ENCODE measurements at places on chromosomes 6 and 20.

- DNase-seq, result no peak
Measured at GRCh38 chr6:142686507-142686887, 258.5 kb downstream of the HIVEP2 start.

- DNase-seq, result no peak
Measured at GRCh38 chr6:36306375-36306774, 30.3 kb downstream of the BNIP5 start.

DNA sequence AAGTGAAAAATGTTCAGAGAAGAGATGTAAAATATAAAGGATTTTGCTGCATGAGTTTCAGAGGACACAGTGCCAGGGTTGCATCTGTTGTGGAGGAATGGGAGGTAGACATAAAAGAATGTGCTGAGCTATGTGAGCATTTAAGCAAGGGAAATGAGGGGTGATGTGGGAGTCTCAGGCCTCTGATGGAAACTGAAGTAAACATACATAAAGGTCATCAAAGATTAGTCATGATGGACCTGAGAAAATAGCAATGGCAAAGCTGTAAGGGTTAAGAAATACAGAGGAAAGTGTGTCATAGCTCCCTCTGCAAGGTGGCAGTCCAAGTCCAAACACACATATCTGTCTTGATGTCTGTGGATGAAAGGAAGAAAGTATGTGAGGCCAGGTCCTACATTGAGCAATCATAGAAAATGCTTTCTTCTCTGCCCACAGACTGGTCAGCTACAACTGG is 306.6 kb upstream of the ECI2 start:
- DNase-seq, result no peak

- DNase-seq, result no peak
Measured at GRCh38 chr20:58790454-58790853, 60.2 kb downstream of the GNAS-AS1 start.

DNA sequence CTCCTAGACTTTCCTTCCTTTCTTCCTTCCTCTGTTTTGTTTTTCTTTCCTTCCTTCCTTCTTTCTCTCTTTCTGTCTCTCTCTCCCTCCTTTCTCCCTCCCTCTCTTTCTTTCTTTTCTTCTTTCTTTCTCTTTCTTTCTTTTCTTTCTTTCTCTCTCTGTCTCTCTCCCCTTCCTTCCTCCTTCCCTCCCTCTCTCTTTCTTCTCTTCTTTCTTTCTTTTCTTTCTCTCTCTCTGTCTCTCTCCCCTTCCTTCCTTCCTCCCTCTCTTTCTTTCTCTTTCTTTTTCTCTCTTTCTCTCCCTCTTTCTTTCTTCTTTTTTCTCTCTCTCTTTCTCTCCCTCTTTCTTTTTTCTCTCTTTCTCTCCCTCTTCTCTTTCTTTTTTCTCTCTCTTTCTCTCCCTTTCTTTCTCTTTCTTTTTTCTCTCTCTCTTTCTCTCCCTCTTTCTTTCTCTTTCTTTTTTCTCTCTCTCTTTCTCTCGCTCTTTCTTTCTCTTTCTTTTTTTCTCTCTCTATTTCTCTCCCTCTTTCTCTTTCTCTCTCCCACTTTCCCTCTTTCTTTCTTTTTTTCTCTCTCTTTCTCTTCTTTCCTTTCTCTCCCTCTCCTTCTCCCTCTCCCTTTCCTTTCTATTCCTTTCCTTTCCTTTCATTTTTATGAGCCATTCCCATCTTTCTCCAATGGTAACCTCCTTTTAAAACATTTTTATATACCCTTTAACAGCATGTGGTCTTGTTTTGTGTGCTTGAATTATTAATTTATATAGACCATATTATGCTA is 2.3 kb downstream of the TINAG start:
- DNase-seq, result no peak

- DNase-seq, result no peak
Measured at GRCh38 chr20:36447101-36447500, 94.2 kb upstream of the MYL9 start.

DNA sequence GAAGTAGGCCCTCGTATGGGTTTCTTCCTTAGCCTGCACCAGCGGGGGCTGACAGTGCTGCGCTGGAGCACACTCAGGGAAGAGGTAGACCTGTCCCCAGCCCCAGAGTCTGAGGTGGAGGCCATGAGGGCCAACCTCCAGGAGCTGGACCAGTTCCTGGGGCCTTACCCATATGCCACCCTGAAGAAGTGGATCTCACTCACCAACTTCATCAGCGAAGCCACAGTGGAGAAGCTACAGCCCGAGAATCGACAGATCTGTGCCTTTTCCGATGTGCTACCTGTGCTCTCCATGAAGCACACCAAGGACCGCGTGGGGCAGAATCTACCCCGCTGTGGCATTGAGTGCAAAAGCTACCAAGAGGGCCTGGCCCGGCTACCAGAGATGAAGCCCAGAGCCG is 3.8 kb downstream of the AAR2 start:
- DNase-seq, result no peak

- DNase-seq, result no peak
Measured at GRCh38 chr20:40442181-40442963, 246.7 kb downstream of the MAFB start.

DNA sequence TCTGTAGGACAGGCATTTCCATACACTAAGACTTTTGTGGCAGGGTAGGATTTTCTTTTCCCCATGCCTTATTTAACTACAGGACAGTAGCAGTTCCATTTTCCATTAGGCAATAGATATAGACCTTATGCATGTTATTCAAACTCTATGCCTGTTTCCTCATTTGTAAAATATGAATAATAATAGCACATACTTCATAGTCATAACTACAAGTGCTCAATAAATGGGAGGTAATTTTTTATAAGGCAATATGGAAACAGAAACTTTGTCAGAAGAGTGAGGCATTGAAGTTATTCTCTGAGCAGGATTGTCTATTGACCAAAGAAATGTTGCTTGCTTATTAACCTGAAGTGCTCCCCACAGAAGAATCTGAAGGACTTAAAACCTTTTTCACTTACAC is 41.9 kb upstream of the TNFRSF21 start:
- DNase-seq, result no peak

- DNase-seq, result no peak
Measured at GRCh38 chr20:31497838-31498540, 16.3 kb upstream of the HM13 start.

GRCh38 chr20:15807271-15807670 is 766.0 kb downstream of the KIF16B start:
- no peak for DNase-seq

- no peak for DNase-seq
Measured at GRCh38 chr6:88380083-88380482, 213.9 kb upstream of the CNR1 start.

DNA sequence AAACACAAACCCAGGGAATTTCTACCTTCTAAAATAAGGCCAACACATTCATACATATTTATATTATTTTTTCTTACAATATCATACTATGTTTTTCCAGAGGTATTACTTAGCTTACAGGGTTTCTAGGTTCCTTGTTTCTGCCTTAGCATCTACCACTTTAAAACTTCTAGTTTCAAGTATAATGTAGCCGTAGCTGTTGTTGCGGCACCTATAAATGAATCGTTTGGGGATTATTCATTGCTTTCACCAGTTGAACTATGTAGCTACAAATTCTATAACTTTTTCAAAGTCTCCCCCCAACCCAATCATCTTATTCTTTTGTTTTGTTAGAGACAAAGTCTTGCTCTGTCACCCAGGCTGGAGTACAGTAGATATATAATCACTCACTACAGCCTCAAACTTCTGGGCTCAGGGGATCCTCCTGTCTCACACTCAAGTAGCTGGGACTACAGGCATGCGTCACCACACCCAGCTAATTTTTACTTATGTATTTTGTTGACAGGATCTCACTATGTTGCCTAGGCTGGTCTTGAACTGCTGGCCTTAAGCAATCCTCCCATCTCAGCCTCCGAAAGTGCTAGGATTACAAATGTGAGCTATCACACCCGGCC is 43.9 kb downstream of the TNFAIP3 start:
- DNase-seq, result no peak

DNA sequence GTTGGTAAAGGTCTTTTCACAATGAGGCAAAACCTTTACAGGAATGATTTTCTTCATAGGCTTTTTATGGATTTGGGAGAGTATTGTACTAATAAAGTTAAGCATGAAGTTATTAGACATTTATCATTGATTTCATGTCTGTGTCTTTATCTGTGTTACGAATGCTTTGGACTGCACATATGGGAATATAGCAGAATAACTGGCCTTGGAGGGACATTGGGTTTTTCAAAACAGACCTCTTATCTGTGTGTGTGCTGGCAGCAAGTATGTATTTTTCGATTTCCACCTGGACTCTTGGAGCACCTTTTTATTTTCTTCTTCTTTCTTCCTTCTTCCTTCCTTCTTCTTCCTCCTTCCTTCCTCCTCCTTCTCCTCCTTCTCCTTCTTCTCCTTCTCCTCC is 74.6 kb downstream of the CDKAL1 start:
- DNase-seq, result no peak

GRCh38 chr20:17525132-17525531 is 6.0 kb downstream of the BFSP1 start:
- DNase-seq, result no peak

DNA sequence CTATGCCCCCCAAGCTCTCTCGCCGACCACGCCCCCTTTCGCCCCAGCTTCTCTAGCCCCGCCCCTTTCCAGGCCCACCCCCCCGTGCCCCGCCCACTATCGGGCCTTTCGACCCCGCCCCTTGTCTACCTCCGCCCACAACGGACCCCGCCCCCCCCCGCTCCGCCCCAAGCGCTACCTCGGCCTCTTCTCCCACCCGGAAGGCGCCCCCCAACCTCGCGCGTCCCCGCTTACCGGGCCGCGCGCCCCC is 200 bp downstream of the ZBTB22 start:
- no peak for DNase-seq

DNA sequence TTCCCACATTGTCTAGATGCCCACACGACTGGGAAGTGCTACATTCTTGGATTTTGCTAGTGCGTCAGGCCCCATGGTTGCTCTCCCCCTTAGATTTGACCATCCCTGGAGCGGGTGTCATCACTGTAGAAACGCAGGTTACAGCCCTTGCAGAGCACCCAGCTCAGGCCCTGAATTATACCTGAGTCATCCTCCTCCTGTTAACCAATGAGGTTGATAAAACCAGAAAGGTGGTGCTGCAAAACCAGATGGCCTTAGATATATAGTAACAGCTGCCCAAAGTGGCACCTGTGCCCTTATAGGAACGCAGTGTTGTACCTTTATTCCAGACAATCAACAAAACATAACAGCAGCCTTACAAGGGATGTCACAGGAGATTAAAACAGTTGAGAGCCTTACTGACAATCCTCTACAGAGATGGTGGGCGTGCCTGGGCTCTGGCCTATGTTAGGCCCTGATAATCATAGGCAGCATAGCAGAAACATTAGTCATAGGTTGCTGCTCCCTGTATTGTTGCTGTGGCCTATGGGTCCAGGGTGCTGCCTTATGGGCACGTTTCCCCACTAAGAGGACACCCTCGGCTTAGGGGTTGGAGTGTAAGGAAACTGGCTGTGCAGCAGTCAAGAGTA is 33.6 kb upstream of the HSF2 start:
- no peak for DNase-seq

DNA sequence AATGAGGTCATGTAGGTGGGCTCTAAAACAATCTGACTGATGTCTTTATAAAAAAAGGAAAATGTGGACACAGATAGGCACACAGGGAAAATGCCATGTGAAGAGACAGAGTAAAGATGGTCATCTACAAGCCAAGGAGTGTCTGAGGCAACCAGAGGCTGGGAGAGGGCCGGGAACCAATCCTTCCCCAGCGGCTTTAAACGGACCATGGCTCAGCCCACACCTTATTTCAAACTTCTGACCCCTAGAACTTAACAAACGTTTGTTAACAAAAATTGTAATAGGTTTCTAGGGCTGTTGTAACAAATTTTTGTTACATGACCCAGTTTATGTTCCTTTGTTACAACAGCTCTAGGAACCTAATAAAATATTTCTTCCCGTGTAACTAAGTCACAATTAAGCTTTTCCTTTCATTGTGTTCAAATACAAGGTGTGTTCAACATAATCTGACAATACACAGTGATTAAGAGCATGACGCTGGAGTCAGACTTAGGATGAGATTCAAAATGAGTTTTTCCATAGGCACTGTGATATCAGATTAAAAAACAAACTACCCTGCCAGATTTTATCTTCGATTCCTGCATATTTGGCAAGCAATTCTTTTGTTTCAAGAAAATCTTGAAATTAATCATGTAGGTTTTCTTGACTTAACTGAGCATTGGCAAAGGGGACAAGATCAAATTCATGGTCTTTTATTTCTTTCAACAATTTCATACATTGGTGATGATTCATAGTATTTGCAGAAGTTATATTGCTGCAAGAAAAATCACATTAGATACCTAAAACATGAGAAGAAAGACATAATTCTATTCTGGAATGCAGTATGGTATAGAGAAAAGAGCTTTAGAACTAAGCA is 169.5 kb upstream of the RIPOR2 start:
- DNase-seq, result no peak

GRCh38 chr6:108142240-108142639 is 23.6 kb upstream of the NR2E1 start:
- no peak for DNase-seq

GRCh38 chr6:4351520-4352321 is 216.3 kb upstream of the ECI2 start:
- peak; percentile 80 for DNase-seq

DNA sequence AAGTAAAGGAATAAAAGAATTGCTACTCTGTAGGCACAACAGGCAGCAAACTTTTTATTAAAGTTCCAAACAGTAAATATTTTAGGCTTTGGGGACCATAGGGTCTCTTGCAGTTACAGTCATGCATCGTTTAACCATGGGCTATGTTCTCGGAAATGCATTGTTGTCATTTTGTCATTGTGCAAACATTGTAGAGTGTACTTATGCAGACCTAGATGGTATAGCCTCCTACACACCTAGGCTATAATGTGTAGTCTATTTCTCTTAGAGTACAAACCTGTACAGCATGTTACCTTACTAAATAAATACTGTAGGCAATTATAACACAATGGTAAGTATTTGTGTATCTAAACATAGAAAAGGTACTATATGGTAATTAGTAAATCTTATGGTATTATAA is 54.7 kb downstream of the CDS2 start:
- DNase-seq, result no peak

Measured in muscle of back (tissue), 13 donors.